ENCODE measurements at places on chromosomes 6 and 20.

- DNase-seq = no peak
Observed at GRCh38 chr6:39484276-39484675, 161.8 kb upstream of the KCNK16 start.

DNA sequence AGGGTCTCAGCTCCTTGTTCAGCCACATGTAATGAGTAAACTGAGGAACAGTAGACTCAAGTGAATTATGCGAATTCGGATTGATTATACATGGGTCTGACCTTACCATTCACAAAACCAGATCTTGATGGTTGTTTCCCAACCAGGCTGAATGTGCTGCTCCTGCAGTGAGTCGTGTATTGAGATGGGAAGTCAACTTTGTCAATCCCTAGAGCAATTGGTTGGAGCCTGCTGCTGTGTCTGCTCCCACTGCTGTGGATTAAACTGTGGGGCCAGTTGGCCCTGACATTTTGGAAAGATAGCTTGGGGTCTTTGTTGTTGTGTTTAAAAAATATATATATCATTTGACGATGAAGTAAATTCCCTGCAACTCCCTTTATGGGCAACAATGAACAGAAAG is 23.9 kb downstream of the FAM50B start:
- DNase-seq = no peak

GRCh38 chr6:160679402-160679769 is 15.3 kb upstream of the LPA start:
- peak; percentile 31 for DNase-seq

DNA sequence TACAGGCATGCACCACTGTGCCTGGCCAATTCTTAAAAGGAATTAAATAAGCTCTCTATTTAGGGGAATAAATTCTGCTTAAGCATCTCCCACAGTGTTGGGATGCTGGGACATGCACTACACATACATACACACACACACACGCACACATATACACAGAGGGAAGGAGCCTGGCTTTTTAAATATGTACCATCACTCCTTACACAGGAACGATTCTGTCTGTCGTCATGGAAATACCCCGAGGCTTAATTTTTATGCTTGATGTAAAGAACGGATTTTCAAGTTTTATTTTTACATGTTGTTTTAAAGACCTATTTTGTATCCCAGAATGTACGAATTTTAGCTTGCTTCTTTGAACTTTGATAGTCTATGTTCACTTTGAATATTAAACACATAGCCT is 95.3 kb downstream of the CD109 start:
- no peak for DNase-seq

GRCh38 chr6:144289006-144289405 is 3.9 kb downstream of the UTRN start:
- no peak for DNase-seq

- DNase-seq = no peak
Observed at GRCh38 chr6:5211492-5211891, 49.3 kb downstream of the LYRM4 start.

GRCh38 chr6:167470101-167470835 is 145.4 kb downstream of the TTLL2 start:
- no peak for DNase-seq

DNA sequence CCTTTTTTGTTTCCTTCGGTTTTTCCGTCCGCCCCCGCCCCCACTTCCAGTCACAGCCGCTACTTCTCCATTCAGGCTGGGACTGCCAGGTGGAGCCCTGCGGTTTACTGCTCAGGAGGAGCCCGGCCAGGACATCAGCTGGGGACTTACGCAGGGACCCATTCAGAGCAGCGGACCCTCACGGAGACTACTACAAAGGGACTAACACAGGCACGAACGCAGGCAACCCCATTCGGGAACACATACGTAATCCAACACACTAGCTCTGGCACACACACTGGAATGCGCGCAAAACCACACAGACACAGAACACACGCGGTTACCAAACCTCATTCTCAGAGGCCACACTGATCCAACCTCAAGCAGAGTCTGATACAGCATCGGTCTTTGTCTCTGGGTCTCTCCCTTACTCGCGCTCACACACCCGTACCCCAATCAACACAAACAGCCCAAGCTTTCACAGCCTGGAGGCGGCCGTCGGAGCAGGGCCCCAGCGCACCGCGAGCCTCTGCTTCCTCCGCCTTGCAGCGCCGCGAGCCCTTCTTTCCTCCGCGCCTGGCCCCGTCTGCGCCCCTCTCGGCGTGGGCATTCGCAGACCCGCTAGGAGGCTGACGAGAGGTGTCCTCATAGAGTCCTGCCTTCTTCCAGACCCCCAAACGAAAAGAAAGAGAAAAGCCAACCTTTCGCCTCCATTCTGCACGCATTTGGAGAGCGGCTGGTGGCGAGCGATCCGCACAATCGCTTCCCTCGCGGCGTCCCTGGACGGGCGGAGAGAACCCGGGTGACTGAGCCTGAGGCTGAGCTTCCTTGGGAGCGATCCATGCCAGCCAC is 1.1 kb upstream of the SLC32A1 start:
- DNase-seq = no peak

DNA sequence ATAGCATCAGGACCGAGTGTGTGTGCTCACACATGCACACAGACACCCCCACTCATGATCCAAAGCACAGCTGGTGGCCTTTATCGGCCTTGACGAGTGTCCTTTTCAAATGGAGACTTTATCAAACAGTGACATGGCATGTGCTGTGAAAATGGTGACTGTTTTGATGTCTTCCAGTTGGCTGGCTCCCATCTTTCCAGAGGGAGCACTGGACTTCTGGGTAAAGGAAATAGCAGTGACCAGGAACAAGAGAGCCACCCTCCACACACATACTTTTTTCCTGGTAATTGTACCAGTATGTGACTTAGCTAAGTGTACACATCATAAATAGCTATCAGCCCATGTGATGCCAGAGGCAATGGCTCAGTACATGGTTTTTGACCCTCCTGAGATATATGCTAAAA is 52.7 kb downstream of the ZDHHC14 start:
- DNase-seq = no peak

DNA sequence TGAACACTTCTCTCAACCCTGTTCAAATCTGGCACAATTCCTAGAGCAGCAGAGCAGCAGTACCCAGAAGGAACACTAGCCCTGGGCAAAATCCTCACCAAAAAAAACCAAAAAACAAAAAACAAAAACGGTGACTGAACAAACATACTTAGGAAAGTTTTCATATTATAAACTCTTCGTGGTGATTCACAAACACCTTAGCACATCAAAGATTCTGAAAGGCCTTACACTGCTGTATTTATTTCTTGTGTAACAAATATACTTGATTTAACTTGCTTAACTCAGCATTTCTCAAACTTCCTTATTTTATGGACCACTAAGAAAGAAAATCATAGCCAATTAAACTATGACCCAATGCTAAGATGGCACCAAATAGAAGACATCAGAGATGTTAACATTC is 57.8 kb upstream of the RREB1 start:
- DNase-seq = no peak

DNA sequence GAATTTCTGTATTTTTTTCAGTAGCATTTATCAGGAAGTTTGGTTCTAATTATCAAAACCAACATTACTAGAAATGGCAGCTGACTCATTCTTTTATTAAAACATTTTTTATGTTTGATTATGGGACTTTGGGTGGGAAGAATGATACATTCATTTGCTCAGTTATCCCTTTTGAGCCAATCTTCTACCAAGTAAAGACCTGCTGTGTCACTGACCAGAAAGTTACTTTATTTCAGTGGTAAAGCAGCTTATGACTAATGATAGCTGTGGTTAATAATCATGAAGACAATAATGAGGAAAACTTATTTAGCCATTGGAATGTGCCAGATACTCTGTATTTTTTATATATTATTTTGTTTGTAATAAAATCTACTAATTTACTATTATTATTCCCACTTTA is 142.3 kb downstream of the FARS2 start:
- DNase-seq = no peak

GRCh38 chr6:10033223-10033829 is 381.5 kb downstream of the TFAP2A start:
- DNase-seq = no peak

- DNase-seq = no peak
Observed at GRCh38 chr6:79984261-79984660, 20.2 kb upstream of the TTK start.

DNA sequence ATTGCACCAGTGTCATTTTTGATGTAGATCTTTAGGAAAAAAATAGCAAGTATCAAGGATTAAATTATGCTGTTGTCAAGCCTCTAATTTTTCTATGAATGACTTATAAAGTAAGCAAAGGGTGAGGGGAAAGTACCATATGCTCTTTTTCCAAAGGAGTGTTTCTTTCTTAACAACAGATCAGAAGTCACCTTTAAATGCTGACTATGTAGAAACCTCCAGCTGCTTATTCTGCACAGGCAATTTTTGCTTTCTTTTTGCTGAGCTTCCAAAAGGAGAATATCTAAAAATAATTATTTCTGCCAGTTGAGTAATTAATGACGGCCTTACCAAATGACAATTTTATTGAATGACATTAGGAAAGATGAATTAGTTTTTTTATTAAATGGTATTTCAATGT is 390.6 kb upstream of the MANEA start:
- no peak for DNase-seq

DNA sequence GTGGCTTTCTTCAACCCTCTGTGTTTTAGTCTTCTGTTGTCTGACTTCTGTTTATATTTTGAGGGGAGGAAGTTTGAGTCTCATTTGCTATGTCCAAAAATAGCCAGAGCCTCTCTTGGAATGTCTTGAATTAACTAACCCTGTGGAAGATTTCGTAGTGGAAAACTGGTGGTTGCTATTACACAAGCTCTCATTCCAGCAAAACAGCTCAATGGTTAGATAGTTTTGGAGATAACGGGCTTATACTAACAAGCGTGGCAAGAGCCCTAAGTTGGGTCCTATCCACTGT is 1.6 kb downstream of the CCN2 start:
- no peak for DNase-seq

- peak; percentile 34 for DNase-seq
Observed at GRCh38 chr6:45677381-45678284, 299.9 kb upstream of the SUPT3H start.

Data from adrenal gland (tissue), 19 donors.